Lower lobe of right lung (tissue), 2 donors: ENCODE measurements at places on chromosomes 3 and 15. TPM values are rescaled to one million over a fixed set of nuclear protein-coding genes. Genes with fewer than 3 reads are reported as not detected.
A peak's percentile ranks its signal among the peaks of the same experiment; 100 is the strongest.

Gene SIDT1
- total RNA-seq: 5.3 TPM

Gene GP9
- total RNA-seq: 2.6 TPM

Gene TMCO5A
- total RNA-seq: not detected

Gene TICRR
- total RNA-seq: 0.32 TPM

Gene GOLGA8T
- not detected for total RNA-seq

Gene MDFIC2
- total RNA-seq: not detected

Gene CCR9
- not detected for total RNA-seq

- peaks cover 4% of the 10 kb centered on the region for H3K4me1 ChIP-seq
- peaks cover 14% of the 10 kb centered on the region for H3K36me3 ChIP-seq
- H3K27ac ChIP-seq: no peak overlapping the region
- no peaks in the 10 kb centered on the region for H3K27me3 ChIP-seq
- no peak for DNase-seq
Measured at GRCh38 chr15:85063088-85063487, 81.4 kb downstream of the PDE8A start.

- H3K27ac ChIP-seq: no peak overlapping the region
- H3K36me3 ChIP-seq: no peaks in the 10 kb centered on the region
- no peaks in the 10 kb centered on the region for H3K27me3 ChIP-seq
- H3K4me3 ChIP-seq: no peak overlapping the region
- peaks cover 30% of the 10 kb centered on the region for H3K4me1 ChIP-seq
Measured at GRCh38 chr3:48034000-48034516, 17.8 kb upstream of the MAP4 start.

GRCh38 chr3:150743508-150743907, 19.5 kb downstream of the SIAH2 start:
- no peak overlapping the region for H3K4me3 ChIP-seq
- H3K4me1 ChIP-seq: peaks cover 33% of the 10 kb centered on the region
- no peak overlapping the region for H3K27ac ChIP-seq
- DNase-seq: no peak
- H3K27me3 ChIP-seq: no peaks in the 10 kb centered on the region

DNA sequence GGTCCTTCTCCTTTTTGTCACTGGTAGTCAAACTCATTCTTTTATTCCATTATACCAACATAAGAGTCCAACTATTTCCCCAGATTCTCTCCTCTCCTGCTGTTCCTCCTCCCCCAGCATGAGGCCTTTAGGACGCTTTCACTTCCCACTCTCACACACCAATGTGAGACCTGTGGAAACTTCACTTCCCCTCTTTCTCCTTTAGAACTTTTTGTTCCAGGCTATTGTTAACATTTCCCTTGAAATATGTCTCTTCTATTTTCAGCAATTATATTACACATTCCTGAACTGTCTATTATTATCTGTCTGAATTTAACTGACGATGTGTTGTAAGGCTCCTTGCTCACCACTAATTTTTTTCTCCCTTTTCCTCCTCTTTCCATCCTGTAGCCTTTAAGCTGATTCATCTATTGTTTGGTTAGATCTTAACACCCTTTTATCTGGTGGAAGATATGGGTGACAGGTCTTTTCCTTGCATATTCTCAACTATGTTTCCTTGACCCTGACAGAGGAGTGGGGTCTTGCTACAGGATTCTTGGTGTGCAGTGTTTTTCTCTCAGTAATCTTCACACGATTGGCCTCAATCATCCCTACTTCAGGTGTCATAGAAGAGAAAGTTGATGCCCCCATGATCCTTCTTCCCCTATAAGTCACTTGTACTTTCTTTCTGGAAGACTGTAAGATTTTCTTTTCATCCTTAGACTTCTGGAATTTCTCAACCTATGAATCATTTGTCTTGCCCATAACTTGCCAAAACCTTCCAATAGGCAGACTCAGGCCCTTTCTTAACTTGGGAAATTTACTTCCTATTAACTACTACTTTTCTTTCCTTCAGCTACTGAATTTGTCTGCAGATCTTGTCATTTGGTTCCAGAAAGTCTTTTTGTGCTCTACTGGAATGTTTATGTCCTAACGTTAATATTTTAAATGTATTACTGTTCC, 5.9 kb downstream of the CYP19A1 start:
- no peak for DNase-seq
- no peaks in the 10 kb centered on the region for H3K27me3 ChIP-seq
- H3K4me1 ChIP-seq: peaks cover 23% of the 10 kb centered on the region
- no peak overlapping the region for H3K4me3 ChIP-seq

DNA sequence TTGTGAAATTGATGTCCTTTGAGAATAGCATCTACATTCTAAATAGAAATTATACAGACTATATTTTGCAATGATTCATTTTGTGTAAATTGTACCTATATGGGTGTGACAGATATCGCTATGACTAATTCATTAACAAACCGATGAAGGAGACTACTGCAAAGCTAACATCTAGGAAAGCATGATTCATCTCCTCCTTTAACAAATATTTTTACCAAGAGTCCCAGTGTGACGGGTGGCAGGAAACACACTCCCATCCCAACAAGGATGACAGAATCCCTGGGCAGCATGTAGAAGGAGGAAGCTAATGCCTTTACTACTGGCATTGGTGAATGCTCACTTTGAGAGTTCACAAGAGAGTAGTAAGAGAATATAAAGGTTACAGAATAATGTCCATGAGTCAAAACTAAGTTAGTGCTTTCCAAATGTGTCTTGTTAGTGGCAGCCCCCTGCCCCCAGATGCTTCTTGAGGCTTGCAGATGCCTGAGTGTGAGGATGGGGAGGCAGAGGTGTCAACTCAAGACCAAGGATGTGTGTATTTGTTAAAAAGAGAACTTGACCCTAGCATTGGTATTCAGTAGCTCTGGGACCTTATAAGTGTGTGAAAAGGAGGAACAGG, 180.6 kb downstream of the FMN1 start:
- H3K36me3 ChIP-seq: no peaks in the 10 kb centered on the region
- H3K27ac ChIP-seq: no peak overlapping the region
- H3K4me1 ChIP-seq: no peaks in the 10 kb centered on the region

- no peak overlapping the region for H3K4me3 ChIP-seq
- no peak overlapping the region for H3K27ac ChIP-seq
- peaks cover 5% of the 10 kb centered on the region for H3K27me3 ChIP-seq
Measured at GRCh38 chr3:170905862-170906261, 2.6 kb downstream of the EIF5A2 start.

DNA sequence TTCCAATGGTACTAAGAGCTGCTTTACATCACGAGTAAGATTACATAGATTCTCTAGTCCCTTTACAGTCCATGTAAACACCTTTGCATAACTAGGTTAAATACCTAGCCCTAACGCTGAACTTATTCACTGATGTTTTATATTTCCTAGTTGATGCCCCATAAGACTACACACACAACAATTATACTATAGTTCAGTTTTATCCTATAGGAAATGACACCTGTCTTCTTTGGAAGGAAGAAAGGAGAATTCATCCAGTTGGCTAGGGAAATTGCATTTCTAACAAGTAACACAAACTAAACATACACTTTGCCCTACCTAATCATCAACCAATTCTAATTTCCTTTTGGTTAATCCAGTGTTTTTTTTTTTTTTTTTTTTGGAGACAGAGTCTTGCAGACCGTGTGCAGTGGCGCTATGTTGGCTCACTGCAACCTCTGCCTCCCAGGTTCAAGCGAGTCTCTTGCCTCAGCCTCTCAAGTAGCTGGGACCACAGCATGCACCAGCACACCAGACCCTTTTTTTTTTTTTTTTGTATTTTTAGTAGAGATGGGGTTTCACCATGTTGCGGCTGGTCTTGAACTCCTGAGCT, 13.9 kb downstream of the PDE12 start:
- DNase-seq: no peak
- H3K4me1 ChIP-seq: no peaks in the 10 kb centered on the region
- H3K27ac ChIP-seq: no peak overlapping the region
- peaks cover 97% of the 10 kb centered on the region for H3K36me3 ChIP-seq

DNA sequence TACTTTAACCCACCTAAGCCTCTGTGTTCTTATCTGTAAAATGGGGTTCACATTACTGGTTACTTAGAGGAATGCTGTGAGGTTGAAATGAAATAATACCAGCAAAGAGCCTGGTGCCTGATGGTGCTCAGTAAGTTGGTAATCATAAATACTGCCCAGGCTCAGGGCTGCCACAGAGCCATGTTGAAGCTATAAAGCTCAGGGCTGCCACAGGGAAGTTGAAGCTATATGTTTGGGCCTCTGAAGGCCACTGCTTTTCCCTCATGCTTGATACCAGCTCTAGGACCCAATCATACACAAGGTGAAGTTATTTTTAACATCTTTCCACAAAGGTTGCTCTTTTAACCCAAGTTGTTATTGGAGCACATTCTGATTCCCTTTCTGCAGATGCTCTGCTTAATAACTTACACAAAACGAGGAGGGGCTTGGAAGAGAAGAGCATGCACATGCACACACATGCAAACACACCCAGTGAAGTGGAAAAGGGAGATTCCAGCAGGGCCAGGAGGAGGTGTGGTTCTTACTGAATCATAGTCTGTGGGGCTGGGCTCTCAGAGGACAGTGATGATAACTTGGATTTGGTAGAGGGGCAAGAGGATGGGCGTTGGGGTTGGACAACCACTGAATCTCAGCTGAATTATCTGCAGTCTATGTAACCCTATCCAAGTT, 17.4 kb downstream of the PARP14 start:
- no peak for DNase-seq
- no peak overlapping the region for H3K4me3 ChIP-seq
- H3K36me3 ChIP-seq: no peaks in the 10 kb centered on the region
- peaks cover 11% of the 10 kb centered on the region for H3K4me1 ChIP-seq
- H3K27me3 ChIP-seq: no peaks in the 10 kb centered on the region
- no peak overlapping the region for H3K27ac ChIP-seq

- H3K27me3 ChIP-seq: no peaks in the 10 kb centered on the region
- peak overlapping the region; percentile 84 for H3K4me3 ChIP-seq
- H3K4me1 ChIP-seq: peaks cover 14% of the 10 kb centered on the region
- DNase-seq: no peak
- peak overlapping the region; percentile 96 for H3K27ac ChIP-seq
- no peaks in the 10 kb centered on the region for H3K36me3 ChIP-seq
Measured at GRCh38 chr3:67653425-67654098, 850 bp downstream of the SUCLG2 start.
